T-helper 2 cell (primary cell): ENCODE measurements at places on chromosomes 3 and 15.

GRCh38 chr15:98743177-98743576, 94.8 kb downstream of the IGF1R start:
- no peak for DNase-seq

DNA sequence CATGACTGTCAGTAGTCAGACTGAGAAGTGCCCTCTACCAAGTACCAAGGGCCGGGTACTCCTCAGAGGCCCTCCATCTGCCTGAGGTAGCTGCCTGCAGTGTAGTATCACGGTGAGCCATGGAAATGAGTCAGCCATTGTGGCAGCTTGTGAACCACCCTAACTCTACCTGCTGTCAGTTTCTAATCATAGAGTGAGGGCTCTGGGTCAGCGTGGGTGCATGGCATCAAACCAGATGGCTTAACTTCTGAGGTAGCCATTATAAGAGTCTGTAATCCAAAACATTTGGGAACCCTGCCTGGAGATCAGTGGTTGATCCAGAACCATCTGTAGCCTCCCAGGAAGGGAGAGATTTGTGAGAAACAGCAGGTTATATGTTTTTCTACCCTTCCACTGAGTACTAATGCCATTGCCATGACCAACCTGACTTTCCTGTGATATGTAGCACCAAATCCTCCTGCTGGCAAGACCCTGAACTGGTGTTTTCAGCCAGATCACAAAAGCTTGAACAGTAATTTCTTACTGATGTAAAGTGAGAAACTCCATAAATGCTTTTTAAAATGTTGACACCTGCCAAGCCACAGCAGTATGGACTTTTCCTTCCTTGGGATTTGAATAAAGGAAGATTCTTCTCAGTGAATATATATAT, 38.9 kb downstream of the ABHD2 start:
- DNase-seq = no peak

- DNase-seq = no peak
These were observed 128.3 kb upstream of the BFSP2 start for GRCh38 chr3:133271539-133271938.

DNA sequence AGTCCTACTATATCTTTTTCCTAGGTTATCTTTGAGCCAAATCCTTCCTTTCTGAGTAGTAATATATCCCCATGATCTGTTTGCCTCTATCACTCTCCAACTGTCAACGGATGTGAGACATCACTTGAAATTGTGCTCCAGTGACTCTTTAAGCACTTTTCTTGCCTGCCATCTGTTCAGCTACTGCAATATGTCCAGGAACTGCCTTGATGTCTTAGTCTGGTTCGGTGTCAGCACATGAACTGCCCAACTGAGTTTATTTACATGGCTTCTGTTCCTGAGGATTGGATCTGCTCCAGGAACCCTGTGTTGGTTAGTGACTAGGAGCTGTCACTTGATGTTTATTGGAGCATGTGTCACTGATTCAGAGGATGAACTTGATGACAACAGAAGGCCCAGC, 116.5 kb downstream of the SLC9A9 start:
- DNase-seq = no peak

- no peak for DNase-seq
These were observed 775 bp upstream of the MAPK6 start for GRCh38 chr15:52018244-52018643.

- no peak for DNase-seq
These were observed 782.4 kb upstream of the ROBO1 start for GRCh38 chr3:80550174-80550573.

DNA sequence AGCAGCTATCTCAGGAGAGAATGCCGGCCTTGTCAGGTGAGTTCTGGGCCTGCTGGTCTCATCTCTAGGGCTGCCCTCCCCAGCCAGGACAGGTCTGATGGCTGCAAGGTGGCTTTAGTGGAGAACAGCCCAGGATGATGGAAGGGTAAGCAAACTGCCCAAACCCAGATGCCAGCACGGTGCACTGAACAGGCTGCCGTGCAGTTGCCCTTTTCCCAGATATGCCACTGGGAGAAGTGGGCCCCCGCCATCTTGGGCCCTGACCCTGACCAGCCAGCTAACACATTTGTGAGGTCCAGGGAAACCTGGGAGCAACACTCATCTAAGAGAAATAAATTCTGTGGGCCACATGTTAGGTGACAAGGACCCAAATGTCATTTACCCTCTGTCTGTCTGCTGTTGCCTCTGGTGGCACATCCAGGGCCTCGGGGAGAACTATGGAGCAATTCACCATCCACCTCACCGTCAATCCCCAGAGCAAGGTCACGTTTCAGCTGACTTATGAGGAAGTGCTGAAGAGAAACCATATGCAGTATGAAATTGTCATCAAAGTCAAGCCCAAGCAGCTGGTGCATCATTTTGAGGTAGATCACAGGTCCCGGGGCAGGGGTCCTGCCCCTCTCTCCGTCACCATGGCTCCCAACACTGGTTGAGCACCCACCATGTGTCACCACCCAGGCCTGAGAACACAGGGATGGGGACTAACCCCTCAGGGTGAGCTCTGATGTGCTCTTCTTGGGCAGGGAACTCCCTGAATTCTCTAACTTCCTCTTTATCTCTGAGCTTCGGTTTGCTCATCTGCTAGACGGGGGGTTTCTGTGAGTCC, 1.8 kb downstream of the ITIH1 start:
- no peak for DNase-seq
